Kidney (tissue), 22 donors: ENCODE measurements at places on chromosomes 5 and 9. TPM values are rescaled to one million over a fixed set of nuclear protein-coding genes. Genes with fewer than 3 reads are reported as not detected.

Gene RASEF
- total RNA-seq: 11.9 TPM

Gene LCN1
- total RNA-seq: not detected

Gene ENC1
- 7.5 TPM for total RNA-seq

Gene IL7R
- 53.7 TPM for total RNA-seq

Gene FBP1
- 27.3 TPM for total RNA-seq

Gene PHF24
- 0.98 TPM for total RNA-seq

Gene SERF1B
- total RNA-seq: 19.9 TPM

Gene NPR3
- 12.5 TPM for total RNA-seq

Gene CXCL14
- 104 TPM for total RNA-seq

Gene PCDHA4
- 4.1 TPM for total RNA-seq

Gene PARP8
- total RNA-seq: 42.5 TPM

DNA sequence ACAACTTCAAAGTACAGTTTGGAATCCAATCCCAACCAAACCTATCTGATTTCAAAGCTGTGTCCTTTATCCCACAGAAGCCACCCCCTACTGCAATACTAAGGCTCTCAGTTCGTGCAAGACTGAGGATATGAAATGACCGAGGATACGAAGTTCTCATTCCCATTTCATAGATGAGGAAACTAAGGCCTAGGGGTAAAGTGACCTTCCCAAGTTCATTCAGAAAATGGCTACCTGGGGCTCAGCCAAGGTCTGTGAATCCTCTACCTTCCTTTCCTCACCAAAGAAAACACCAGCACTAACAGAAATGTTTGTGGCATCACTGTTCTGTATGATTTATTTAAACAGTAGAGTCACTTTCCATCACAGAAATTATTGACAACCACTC, 5.4 kb downstream of the KIAA1191 start:
- DNase-seq: no peak

DNA sequence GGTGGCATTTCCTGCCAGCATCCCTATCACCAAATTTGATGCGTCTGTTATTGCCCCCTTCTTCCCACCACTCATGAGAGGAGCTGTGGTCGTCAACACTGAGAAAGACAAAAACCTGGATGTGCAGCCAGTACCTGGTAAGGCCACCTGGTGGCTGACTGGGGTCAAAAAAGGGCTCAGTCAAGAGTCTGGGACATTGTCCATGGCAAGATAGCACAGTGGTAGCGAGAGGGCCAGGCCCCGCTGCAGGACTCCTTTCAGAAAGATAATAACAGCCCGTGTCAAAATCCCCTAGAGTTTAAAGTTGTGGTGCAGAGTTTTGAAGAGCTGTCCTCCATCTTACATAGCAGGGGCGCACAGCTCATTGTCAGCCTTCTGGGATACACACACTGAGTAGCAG, 40.8 kb downstream of the CSF1R start:
- no peak for DNase-seq

DNA sequence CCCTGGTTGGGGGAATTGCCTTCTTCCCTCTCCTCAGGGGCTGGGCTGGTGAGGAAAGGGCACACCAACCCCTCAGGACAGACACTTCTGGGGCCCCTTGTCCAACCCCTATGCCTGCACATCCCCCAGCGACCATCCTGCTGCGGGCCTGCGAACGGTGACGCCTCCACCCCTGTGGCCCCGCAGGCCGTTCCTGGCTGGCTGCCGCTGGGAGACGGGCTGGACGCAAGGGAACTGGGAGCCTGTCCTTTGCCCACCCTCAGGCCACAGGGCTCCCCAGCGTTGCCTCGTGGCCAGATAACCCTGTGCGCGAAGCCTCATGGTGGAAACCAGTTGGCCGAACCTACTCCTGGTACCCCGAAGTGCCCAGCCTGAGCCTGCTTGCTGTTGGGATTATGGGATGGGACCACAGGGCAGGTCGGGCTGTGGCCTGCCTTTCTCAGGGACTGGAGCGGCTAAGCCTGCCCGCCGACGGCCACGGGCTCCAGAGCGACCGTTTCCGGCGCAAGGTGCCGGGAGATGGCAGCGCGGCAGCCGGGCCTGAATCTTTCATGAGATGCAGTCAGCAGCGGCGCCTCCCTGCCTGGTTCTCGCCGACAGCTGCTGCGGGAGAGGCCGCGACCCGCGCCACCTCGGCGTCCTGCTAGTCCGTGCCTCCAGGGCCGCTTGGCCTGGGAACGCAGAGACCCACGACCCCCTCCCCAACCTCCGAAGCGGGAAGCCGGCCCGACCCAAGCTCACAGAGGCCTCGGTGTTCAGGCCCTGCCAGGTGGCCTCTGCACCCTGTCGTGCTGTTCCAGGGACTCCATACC, 6.5 kb upstream of the PITX1 start:
- no peak for DNase-seq

GRCh38 chr5:1536871-1537602, 13.3 kb upstream of the LPCAT1 start:
- no peak for DNase-seq

DNA sequence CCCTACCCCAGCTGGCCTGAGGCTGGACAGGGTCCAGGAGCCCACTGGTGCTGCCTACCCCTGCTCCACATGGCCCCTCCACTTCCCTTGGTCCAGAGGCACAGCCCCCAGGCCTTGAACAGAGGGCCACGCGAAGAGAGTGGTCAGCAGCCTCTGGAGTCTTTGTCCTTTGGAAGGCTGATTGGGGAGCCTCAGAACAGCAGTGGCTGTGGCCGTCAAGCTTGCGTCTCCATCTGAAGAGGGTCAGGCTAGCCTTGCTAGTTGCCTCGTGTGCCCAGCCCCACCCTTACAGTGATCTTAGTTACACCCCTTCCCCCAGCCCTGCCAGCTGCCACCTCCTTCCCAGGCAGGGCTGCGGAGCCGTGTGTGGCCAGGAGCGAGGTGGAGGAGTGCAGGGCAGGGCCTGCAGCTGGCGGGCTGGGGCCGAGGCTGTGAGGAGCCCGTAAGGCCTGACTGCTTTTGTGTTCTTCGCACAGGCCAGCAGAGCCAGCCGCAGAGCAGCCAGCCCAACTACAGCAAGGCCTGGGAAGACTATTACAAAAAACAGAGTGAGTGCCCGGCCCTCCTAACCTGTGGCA, 30.1 kb upstream of the PRDM12 start:
- DNase-seq: no peak

DNA sequence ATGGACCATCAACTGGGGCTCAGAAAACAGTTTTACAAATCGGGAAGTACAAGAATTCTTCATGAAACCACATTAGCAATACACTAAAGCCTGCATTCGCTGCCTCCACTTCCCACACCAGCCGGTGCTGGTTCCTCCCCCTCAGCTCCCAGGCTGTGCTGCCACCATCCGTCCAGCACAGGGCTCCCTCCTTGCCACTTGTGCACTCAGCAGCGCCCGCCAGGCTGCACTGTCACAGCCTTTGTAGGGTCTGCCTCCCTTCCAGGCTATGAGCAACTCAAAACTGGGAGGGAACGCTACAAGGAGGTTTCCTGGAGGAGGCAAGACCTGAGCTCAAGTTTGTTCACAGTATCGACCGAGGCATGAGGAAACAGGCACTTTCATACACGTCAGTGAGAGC, 7.7 kb downstream of the MAPK9 start:
- DNase-seq: no peak

DNA sequence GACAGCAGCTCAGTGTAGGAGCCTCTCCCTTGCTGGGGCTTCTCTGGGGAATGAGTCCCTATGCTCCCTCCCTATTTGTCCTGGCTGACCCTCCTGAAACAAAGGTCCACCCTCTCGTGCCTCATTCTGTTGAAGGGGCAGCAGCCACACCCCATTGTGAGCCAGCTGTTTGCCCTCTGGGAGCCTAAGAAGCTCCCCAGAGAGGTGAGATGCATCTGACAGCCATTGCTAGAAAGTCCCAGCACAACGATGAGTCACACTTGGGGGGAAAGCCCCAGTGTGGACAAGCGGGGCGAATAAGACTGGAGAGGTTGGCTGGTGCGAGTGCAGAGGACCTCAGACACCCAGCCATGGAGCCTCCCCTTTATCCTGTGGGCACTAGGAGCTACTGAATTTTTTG, 101.4 kb downstream of the PPARGC1B start:
- DNase-seq: no peak

DNA sequence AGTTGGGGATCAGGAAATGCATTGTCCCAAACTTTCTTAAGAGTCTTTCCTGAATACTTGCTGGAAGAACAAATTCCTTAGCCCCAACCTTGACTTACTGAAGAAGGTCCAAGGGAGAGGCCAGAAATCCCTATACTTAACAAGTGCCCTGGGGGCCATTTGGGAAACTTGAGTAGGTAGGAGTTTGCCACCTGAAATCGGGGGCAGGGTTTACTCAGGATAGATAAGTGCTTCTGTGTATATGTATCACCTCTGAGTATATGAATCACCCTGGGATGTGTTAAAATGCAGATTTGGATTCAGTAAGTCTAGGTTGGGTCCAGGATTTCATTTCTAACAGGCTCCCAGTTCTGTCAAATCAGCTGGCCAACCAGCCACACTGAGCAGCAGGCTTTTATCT, 47.9 kb upstream of the MYO10 start:
- DNase-seq: no peak

DNA sequence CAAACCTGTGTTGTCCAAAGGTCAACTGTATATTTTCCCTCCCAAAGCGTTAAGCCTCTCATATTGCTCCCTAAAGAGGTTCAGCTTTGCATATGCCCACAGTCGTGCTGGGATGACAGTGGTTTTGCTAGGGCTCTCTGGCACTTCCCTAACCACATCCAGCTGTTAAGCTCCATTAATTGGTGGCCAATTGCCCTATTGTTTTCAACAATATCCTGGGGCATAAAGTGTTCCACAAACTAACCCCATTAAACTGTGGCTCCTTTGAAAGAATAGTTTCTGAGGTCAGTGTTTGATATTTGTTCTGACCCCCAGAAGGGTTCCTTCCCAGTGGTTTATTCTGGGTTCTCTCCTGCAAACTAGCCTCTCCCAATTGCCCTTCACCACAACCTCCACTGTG, 194.5 kb downstream of the HSD17B3 start:
- no peak for DNase-seq

DNA sequence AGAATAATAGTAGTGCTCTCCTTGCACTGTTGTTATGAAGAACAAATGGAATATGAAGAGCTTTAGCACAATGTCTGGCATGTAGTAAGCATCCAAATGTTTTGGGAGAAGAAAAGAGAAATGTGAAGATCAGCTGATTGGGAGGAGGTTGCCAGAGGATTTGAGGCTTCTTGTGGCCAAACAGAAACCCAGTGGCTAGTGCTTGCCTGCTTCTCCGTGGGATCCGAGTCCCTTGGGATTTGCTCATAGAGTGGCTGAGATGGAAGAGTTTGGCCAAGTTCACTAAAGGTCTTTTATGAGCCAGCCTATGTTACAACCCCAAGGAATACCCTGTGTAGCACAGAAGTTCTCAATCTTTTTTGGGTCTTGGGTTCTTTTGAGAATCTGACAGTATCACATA, 86.0 kb downstream of the ANGPTL2 start:
- DNase-seq: no peak

GRCh38 chr9:88364706-88365105, 23.5 kb upstream of the SPIN1 start:
- no peak for DNase-seq

DNA sequence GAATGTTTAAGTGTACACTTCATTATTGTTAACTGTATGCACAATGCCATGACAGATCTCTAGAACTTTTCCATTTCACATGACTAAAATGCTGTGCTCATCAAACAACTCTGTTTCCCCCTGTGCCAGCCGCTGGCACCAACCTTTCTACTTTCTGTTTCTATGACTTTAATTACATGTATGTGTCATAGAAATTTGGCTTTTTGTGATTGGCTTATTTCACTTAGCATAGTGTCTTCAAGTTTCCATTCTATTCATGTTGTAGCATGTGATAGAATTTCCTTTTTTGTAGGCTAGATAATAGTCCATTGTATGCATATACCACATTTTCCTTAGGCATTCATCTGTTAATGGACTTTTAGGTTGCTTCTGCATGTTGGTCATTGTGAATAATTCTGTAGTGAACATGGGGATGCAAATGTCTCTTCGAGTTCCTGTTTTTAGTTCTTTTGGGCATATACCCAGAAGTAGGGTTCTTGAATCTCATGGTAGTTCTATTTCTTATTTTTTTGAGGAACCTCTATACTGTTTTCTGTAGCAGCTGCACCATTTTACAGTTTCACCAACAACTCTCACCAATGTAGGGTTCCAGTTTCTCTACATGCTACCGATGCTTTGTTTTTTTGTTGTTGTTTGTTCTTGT, 184.4 kb upstream of the DMRT1 start:
- no peak for DNase-seq

- DNase-seq: no peak
Observed at GRCh38 chr5:149113669-149114068, 27.6 kb upstream of the ABLIM3 start.

- DNase-seq: peak; percentile 76
Observed at GRCh38 chr9:12425878-12426864, 267.0 kb upstream of the TYRP1 start.

- DNase-seq: no peak
Observed at GRCh38 chr5:33321026-33321425, 119.7 kb upstream of the TARS1 start.

DNA sequence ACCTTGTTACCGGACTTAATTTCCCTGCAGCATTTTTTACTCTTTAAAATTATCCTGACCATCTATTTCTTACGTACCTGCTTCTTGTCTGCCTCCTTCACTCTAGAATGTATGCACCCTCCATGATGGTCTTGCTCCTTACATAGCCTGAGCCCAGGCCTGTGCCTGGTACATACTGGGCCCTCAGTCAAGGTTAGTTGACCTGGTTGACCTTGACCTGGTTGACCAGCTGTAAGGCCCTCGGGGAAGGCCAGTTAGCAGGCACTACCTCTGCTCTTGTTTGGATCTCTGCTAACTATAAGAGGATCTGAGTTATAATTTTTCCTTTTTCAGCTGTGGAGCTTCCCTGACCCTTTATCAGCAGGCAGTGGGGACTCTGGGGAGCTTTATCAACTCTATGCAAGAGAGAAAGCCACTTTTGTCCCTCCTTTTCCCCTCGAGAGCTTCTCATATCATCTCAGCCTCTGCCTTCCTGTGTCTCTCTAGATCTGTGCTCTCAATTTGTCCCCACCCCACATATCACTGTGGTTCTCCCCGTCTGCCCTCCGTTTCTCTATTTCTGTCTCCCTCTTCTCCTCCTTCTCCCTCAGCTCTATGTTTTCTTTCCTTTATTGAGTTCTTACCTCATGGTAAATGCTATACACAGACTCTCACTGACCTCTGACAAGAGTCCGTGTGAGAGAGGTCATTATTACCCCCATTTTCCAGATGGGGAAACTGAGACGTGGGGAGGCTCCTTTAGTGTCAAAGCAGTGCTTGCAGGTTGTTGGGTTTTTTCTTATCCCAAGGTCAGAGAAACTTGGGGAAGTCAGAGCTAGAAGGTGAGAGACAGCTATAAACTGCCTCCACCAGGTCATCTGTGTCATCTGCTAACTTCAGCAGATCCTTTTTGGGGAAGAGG, 28.6 kb downstream of the SPRY4 start:
- DNase-seq: no peak

- no peak for DNase-seq
Observed at GRCh38 chr5:136275601-136276000, 82.6 kb upstream of the SMIM32 start.

DNA sequence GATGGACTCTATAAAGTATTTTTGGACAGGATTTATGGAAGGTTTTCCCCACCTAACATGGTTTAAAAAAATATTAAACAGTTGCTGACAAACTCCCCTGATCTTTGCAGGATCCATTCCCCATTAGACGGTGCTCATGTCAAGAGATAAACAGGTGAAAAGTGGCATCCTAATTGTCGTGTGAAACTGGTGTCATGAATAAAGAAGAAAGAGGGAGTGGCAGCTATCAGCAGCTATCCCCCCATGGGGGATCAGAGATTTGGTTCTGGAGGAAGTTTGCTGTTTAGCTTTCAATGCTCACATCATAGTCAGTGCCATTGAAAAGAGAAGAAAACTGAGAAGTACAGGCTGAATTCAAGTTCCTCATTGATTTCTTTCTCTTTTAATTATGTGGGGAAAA, 329.3 kb upstream of the BRINP1 start:
- DNase-seq: no peak

GRCh38 chr5:153959134-153959957, 79.4 kb downstream of the FAM114A2 start:
- DNase-seq: no peak
